Naive thymus-derived CD8-positive, alpha-beta T cell (primary cell): ENCODE measurements at places on chromosomes 4 and X. TPM values are rescaled to one million over a fixed set of nuclear protein-coding genes. Genes with fewer than 3 reads are reported as not detected.

Gene SPANXD
- not detected for polyA plus RNA-seq

DNA sequence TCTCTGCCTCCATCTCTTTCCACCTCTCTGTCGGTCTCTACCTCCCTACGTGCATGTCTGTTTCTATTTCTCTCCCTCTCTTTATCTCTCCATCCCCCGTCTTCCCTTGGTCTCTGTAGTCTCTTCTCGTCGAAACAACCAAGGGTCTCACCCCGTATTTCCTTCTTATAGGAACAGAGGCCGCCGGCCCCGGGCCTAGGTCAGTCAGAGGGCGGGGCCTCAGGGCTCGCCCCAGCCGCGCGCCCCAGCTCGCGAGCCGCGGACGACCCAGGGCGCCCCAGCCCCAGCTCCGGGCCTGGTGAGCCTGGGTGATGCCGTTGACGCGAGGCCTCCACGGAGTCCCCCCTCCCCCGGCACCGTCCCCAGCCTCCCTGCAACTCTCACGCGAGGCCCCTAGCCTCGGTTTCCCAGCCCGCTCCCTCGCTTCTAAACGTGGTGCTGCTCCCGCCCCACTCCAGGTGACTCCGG, 6.6 kb downstream of the TIMM17B start:
- DNase-seq: no peak

DNA sequence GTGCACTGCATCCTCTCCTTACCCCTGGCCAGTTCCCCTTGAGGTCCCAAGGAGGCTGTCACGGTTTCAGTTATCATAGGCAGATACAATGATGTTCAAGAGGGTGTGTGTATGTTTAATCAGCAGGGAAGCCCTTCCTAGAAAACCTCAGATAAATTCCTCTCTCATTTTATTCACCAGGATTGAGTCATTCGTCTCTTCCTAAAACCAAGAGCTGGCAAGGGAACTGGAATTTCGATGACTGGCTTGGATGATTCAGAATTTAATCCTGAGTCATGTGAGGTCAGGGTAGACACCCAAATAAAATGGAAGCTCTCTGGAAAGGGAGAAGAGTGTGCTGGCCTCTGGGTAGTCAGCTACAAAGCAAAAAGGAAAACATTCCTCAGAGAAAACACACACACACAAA, 106.2 kb upstream of the RAPGEF2 start:
- no peak for DNase-seq

DNA sequence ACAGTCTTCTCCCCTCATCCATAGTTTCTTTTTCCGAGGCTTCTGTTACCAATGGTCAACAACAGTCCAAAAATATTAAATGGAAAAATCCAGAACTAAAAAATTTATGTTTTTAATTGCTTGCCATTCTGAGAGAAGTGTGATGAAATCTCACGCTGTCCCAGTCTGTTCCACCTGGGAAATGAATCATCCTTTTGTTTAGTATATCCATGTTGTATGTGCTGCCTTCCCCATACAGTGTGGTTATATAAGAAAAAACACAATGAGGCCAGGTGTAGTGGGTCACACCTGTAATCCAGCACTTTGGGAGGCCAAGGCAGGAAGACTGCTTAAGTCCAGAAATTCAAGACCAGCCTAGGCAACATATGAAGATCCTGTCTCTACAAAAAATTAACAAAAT, 161.6 kb downstream of the CHIC2 start:
- DNase-seq: no peak

- DNase-seq: no peak
Observed at GRCh38 chrX:97637289-97637688, 753.6 kb downstream of the RPA4 start.

DNA sequence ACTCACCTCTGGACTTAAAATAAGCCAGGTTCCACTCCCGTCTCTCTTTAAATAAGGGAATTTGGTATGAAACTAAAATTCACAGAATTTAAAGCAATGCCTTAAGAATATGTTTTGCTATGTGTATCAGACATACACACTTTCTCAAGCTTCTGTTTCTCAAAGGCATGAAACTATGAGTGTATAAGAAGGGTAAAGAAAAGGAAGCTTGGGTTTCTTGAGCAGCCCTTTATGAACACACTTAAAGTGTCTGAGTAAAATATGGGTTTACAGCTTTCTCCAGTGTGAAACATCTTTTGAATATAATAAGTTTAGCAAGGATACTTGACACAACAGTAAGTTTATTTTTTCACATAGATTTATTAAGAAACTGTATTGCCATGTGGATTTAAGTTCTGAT, 370.5 kb downstream of the TMA16 start:
- no peak for DNase-seq

DNA sequence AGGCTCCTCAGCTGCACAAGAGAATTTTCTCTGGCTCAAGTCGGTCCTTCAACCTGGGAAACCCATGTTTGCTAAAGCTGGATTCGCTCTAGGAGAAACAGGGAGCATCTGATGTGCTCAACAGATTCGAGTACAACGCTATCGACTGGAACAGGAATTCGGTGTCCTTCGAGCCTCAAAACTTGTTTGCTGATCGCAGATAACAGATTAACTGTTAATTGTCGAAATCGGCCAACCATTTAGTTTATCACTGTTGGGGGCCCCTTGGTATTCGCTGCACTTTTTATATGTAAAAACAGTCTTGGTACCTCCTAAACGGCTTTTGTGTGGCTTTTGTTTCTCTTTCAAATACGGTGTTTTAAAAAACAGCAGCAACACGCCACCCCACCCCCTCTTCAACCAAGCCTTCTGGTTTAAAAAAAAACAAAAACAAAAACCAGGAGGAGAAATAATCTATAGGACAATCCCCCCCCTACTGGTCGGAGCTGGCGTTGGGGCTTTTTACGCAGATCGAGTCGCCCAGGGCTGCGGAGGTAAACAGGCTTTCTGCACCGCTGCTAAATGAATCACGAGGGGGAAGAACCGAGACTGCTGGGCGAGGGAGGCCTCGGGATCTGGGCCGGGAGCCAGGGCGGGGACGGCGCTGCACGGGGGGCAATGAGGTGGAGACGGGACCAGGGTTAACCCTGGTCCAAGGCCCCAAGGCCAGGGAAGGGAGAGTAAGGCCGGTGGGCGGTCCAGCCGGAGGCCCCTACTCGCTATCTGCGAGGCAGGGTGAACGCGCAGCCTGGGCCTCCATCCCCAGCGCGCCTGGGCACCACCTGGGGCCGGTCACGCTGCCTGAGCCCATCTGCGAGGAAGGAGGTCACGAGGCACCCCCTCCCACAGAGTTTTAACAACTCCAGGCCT, 71.7 kb upstream of the BCOR start:
- peak; percentile 76 for DNase-seq

- no peak for DNase-seq
Observed at GRCh38 chrX:92247076-92247475, 467.9 kb downstream of the PCDH11X start.

DNA sequence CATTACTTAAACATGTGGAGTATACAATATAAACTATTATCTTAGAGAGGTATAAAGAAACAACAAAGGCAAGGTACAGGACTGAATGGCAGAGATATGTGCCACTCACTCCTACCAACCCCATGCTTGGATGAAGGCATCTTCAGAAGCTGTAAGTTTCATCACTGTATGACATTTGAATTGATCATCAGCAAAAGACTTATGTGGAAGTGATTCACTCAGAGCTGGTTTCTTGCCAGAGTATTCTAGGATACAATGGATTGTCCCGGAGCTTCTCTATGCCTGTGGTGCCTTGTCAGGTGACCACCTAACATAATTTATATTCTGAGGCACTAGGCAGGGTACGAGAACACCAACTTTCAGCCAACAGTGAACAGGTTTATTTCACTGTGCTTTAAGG, 392.2 kb downstream of the PPP1R2C start:
- DNase-seq: no peak

DNA sequence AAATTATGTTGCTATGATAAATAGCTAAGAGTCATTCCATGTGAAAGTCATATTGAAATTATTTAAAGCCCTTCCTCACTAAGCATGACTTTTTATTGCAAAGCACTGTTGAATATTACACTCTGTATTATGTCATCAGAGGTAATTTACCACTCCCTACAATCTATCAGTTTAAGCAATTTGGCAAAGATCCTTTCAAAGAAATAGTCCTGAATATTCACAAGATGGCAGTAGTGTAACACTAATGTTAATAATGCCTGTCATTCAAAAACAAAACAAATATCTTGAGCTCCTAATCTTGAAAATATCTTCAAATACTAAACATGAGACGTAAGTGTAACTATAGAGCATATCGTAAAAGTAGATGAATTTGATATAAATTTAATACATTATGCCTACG, 208.6 kb upstream of the TECRL start:
- no peak for DNase-seq

GRCh38 chr4:101155368-101155767, 192.0 kb downstream of the PPP3CA start:
- DNase-seq: no peak
